Right ventricle myocardium superior (tissue), 1 donor: ENCODE measurements at places on chromosomes 4 and X. TPM values are rescaled to one million over a fixed set of nuclear protein-coding genes. Genes with fewer than 3 reads are reported as not detected.

The GPAT3 gene
- total RNA-seq: 39.6 TPM

- no peak for DNase-seq
Measured at GRCh38 chr4:57077550-57078343, 32.4 kb downstream of the IGFBP7 start.

The RIPPLY1 gene
- not detected for total RNA-seq

DNA sequence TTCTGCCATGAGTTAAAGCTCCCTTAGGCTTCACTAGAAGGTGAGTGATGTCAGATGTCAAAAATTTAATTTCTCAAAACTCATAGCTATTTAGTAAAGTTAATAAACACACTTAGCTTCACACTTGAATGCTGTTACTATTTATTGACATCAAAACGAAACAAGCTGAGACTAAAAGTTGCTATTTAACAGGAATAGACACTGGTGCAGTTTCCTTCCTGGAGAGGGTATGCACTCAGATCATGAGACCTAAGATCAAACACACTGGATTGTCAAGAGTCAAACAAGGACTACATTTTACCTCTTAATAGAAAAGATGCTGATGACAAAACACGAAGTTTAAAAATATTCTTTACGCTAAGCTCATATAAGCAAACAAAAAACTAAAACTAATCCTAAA is 18.9 kb downstream of the UPF3B start:
- no peak for DNase-seq

DNA sequence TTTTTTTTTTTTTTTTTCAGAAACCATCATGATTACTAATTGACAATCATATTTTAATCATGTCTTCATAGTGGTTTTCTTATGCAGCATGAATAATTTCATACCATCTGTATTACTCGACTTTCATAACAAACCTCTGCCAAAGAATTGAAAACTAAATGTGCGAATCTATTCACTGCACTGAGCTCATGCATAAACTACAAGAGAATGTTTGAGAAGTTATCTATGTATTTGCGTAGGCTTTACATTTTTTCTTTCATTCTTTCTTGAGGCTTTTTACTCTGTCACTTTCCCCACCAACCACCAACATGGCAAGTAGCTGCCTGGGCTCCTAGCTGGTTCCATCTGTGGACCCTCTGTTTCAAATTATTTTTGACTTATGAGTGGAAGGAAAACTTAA is 1761.0 kb downstream of the STIM2 start:
- DNase-seq: no peak

GRCh38 chr4:141132072-141132708 is 1.1 kb downstream of the RNF150 start:
- peak; percentile 44 for DNase-seq

DNA sequence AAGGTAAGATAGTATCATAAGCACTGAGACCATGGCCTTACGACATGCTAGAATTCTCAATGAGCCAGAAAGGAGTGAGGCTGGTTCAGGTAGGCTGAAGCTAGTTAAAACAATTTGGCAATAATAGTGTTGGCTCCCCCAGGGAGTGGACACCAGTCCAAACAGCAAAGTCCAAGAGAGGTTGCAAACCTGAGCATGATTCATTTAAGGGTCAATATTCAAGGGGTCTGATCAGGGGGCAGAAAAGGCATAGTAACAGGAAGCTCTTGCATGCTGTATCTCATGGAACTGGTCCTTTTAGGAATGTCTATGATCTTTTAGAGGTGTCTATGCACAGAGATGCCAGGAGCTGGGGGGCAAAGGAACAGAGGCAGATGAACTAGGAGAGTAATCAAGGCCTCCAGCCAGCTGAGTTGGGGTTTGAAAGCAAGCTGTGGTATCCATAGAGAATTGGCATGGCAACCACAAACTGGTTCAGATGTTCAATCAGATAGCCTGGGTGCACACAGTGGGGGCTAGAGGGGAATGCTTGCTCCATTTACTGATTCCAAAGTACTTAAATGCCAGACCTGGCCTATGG is 5.1 kb downstream of the GJB1 start:
- no peak for DNase-seq

The TMEM144 gene
- total RNA-seq: 10.4 TPM

DNA sequence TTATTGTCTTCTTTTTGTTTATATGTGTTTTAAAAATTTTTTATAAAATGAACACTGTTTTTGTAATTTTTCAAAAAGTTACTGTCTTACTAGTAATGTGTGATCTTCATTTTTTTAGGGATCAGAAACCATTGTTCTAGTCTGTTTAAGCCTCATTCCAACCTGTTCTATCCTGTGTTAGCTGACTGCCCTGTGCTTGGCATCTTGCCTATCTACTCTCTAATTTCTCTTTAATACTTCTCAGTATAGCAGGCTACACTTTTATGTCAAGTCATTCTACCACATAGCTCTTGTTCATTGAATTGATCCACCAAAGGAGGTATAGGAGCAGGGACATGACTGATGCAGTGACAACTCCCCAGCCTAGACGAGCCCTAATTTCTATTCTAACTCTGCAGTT is 70.2 kb upstream of the PLS3 start:
- DNase-seq: no peak

- no peak for DNase-seq
Measured at GRCh38 chr4:57691370-57691769, 581.2 kb upstream of the IGFBP7 start.

The IQSEC2 gene
- 10.5 TPM for total RNA-seq

The CASK gene
- total RNA-seq: 12.4 TPM

- DNase-seq: no peak
Measured at GRCh38 chr4:93529692-93530372, 298.7 kb upstream of the ATOH1 start.

- DNase-seq: no peak
Measured at GRCh38 chr4:13599159-13599558, 28.4 kb downstream of the BOD1L1 start.

The MGARP gene
- total RNA-seq: 0.48 TPM

DNA sequence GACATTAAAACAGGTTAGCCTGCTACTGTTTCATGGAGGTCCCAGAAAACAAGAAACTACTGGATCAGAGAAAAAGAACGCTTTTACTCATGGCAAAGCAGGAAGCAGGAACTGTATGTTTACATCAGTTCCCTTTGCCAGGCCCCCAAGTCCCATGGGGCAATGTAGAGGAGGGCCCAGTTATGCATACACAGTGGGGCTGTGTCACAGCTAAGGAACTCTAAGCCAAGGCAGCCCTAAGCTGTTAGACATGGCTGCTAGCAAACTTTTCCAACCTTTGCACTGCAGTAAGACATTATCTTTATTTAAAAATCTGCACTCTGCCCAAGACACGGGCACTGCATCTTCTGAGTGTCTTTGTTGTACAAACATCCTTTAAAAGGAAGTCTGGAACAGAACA is 975.8 kb downstream of the C4orf33 start:
- no peak for DNase-seq

The FAM47E gene
- 2.0 TPM for total RNA-seq

GRCh38 chrX:118657413-118657812 is 70.0 kb upstream of the IL13RA1 start:
- DNase-seq: no peak

GRCh38 chrX:105282077-105282476 is 61.6 kb upstream of the TEX13A start:
- DNase-seq: no peak

- DNase-seq: no peak
Measured at GRCh38 chr4:1775731-1776500, 17.2 kb upstream of the FGFR3 start.

DNA sequence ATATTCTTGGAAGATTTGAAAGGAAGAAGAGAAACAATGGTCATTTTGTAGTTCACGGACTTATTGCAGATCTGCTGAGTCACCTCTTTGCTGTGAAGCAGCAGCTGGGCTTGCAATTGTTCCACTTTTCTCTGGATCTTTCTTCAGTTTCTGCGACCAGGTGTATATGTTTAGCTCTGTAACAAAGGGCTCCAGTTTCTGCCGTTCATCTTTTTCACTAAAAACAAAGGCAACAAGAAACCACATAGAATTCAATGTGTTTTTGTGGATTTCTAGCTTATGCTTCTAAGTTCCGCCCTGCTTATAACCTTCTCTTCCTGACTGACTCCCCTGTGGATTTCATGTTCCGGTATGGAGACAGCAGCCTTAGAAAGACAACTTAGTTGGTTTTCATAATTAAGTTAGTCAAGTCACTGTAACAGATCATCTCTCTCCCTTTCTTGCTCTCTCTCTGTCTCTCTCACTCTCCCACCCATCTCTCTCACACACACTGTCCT is 121.6 kb upstream of the EPHA5 start:
- no peak for DNase-seq

- DNase-seq: no peak
Measured at GRCh38 chr4:33996075-33996718, 2248.1 kb downstream of the ARAP2 start.

- DNase-seq: no peak
Measured at GRCh38 chrX:86121916-86122315, 26.3 kb upstream of the DACH2 start.

DNA sequence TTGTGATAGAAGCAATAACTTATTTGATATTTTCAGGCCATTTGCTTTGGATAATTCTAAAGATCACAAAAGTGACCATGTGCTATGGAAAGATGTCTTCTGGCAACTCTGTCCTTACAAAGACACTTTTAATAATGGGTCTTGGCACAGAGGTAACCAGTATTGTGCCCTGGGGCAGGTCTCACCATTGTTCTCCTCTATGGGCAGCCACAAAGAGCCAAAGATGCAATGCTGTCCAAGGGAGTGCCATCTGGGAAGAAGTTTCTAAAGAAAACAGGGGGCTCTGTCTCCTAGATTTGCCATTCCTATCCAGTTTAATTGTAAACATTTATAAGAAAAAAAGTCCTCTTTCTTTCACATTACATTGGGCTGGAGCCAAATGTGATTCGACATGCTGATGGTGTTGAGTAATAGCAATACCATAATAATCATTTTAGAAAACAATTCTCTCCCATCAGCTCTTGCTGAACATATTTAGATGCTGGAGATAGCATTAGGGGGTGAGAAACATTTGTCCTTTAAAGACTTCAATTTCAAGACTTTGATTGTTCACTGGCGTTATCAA is 179.9 kb downstream of the KIT start:
- no peak for DNase-seq

- DNase-seq: no peak
Measured at GRCh38 chrX:122582280-122582974, 601.7 kb upstream of the GRIA3 start.

The HHIP gene
- total RNA-seq: not detected

- no peak for DNase-seq
Measured at GRCh38 chr4:52312722-52313121, 261.6 kb downstream of the SPATA18 start.

The GPRIN3 gene
- total RNA-seq: 6.2 TPM

DNA sequence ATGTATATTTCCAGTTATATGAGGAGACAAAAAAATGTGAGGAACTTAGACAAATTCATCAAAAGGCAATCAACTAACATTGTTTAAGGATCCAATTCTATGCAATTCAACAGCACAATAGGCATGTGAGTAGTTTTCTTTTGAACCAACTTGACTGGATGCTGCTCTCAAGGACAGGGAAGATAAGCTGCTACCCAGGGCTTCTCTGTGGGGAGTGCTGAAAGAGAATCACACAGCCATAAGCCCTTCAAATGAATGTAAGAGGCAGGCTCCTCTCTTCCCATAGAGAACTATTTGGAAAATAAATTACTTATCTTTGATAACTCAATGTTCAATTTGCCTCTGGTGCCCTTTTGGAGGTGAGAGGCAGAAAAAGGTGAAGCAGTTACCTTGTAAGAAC is 1413.6 kb downstream of the PCDH7 start:
- DNase-seq: no peak

GRCh38 chr4:156347412-156348075 is 393.9 kb upstream of the CTSO start:
- DNase-seq: no peak

The EPGN gene
- total RNA-seq: not detected

DNA sequence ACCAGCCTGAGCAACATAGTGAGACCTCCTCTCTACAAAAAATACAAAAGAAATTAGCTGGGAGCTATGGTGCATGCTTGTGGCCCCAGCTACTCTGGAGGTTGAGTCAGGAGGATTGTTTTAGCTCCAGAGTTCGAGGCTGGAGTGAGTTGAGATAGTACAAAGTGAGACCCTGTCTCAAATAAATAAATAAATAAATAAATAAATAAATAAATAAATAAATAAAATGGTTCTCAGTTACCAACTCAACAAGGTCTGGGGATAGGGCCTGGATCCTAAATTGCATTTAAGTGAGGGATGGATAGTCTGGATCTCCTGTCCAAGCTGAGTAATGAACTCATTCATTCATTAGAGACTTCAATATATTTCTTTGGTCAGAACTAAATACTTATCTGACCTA is 115.7 kb upstream of the IL1RAPL2 start:
- no peak for DNase-seq

- no peak for DNase-seq
Measured at GRCh38 chr4:155807021-155807420, 48.2 kb downstream of the GUCY1B1 start.

The DRP2 gene
- total RNA-seq: 0.05 TPM

DNA sequence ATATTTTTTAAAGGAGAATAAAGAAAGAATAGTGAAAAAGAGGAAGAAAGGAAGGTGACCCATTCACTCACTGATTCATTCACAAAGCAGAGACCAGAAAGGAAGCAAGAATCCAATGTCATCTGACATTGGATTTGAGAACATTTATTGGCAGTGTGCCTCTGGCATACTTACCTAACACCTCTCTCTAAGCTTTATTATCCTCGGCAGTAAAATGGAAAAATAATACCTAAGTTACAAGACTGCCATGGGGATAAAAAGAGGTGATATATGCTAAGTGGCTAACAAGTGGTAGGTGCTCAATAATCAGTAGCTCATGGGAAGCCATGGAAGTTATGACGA is 41.6 kb upstream of the PPARGC1A start:
- no peak for DNase-seq

The CENPU gene
- 1.7 TPM for total RNA-seq

GRCh38 chr4:8391071-8391470 is 49.5 kb downstream of the ACOX3 start:
- no peak for DNase-seq

DNA sequence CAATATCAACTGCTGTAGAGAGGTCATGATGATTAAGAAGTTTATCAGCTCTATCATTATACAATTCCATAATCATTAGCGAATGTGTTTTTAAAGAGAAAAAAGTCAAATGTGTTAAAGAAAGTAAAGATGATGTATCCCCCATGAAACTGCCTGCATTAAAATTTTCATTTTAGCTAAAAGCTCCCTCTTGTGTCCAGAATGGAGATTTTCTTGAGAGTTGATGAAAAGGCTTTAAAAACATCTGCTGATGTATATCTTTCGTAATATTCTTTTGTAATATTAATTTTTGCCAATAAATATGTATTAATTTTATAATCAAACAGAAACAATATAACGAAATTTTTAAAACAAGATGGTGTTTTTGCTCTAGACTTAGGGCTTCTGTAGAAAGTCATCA is 52.1 kb upstream of the LHFPL1 start:
- DNase-seq: no peak
